Stimulated activated CD8-positive, alpha-beta memory T cell treated with anti-CD3 and anti-CD28 coated beads, Interleukin-7, amount 100 ng/mL, for 1 hour (primary cell): ENCODE measurements at places on chromosomes 6 and 20.
A peak's percentile ranks its signal among the peaks of the same experiment; 100 is the strongest.

GRCh38 chr6:154276810-154277628 lies 79.6 kb downstream of the IPCEF1 start:
- DNase-seq: no peak

- no peak for DNase-seq
Measured at GRCh38 chr6:70708448-70708847, 40.8 kb downstream of the SMAP1 start.

DNA sequence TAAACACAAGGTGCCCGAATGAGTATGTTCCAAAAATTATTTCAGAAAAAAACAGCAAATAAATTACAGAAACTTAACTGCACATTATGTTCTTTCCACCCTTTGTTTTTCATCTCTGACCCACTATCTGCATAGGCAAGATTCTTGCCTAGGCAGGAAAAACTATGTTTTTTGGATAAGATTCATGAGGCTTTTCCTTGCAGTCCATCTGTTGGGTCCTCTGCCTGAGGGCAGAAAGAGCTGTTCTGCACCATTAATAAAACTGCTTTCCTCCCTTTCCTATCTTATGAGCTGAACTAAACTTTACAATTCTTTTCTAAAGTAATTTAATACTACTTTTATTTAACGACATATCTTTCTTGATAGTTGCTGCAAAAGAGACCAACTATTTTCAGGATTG lies 21.1 kb downstream of the ENPP1 start:
- no peak for DNase-seq

GRCh38 chr6:116083052-116083451 lies 17.6 kb upstream of the NT5DC1 start:
- DNase-seq: no peak

GRCh38 chr20:5836569-5836968 lies 86.4 kb downstream of the SHLD1 start:
- DNase-seq: no peak

- no peak for DNase-seq
Measured at GRCh38 chr20:63748934-63749270, 9.3 kb downstream of the SLC2A4RG start.

- DNase-seq: no peak
Measured at GRCh38 chr6:144314003-144314485, 28.9 kb downstream of the UTRN start.

DNA sequence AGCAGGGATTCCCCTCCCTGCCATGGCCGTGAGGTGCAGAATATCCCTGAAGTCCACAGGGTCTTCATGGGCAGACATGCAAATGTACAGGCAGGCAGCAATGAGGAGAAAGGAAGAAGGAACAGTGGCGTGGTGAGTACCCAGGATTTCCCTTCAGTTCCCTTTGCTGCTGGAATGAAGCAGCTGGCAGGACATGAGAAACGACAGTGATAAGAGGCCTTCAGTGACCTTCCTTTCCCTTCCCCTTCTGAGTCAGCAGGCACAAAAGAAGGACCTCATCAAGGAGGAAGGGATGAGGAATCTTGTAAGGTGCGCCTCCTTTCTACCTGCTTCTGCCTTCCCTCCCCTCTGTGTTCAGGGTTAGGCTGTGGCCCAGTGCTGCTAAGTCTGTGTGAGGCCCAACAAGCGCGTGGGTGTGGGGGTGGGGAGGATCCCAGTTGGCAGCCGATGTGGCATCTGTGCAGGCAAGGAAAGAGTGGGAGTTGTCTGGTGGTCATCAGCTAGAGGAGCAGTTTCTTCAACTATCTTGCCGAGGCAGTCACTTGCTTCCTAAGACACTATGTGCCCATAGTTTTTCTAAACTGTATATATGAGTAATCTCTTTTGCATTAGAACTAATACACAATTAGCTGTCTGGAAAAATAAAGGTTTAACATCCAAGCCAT lies 29.5 kb upstream of the FBXO9 start:
- DNase-seq: no peak

DNA sequence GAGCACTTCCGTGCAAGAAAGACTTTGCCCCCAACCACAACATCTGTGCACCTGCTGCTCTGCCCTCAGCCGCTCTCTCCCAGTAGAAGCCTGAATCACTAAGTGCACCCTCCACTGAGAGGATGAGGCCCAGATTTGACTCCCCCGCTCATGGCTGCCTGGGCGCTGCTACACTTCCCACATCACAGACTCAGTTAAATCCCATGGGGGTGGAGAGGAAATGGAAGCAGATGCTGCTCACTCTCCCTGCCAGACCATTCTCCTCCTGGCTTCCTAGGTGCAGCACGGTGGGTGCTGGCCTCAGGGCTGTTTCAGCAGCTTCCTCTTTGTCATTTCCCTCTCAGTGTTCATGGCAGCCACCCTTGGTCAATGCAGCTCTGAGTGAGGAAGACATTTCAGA lies 4.8 kb downstream of the CST5 start:
- no peak for DNase-seq

GRCh38 chr6:102812242-102812641 lies 1418.7 kb downstream of the GRIK2 start:
- DNase-seq: no peak

GRCh38 chr6:26241033-26241895 lies 123.7 kb upstream of the BTN3A2 start:
- no peak for DNase-seq

DNA sequence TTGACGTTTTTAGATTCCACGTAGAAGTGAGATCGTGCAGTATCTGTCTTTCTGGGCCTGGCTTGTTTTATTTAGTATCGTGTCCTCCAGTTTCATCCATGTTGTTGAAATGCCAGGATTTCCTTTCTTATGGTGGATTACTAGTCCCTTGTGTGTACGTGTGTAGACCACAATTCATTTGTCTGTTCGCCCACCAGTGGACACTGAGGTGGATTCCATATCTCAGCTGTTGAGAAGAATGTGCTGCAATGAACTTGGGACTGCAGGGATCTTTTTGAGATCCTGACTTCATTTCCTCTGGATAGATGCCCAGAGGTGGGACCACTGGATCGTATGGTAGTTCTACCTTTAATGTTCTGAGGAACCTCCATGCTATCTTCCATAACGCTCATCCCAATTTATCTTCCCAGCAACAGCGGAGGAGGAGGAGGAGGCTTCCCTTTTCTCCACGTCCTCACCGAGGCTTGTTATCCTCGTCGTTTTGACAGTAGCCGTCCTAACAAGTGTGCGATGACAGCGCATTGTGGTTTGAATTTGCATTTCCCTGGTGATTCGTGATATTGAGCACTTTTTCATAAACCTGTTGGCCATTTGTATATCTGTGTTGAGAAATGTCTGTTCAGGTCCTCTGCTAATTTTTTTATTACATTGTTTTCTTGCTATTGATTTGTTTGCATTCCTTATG lies 62.4 kb downstream of the CDH4 start:
- no peak for DNase-seq

DNA sequence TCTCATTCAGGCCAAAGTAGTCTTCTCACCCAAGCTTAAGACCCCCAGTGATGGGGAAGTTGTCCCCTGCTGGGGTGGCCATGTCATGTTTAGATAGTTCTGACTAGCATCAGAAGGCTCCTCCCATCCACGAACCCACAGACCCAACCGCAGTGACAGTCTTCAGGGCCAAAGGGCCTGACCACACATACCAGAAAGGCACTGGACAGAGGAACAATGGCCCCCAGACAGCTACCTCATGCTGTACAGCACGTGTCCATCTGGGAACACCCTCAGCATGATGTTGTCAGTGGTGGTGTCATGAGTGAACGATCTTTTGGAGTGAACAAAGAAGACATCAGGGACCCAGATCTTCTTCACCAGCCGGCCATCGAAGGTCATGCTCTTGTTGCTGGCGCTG lies 46.3 kb downstream of the GABRR2 start:
- DNase-seq: no peak

GRCh38 chr6:136014454-136015437 lies 163.2 kb downstream of the PDE7B start:
- no peak for DNase-seq

DNA sequence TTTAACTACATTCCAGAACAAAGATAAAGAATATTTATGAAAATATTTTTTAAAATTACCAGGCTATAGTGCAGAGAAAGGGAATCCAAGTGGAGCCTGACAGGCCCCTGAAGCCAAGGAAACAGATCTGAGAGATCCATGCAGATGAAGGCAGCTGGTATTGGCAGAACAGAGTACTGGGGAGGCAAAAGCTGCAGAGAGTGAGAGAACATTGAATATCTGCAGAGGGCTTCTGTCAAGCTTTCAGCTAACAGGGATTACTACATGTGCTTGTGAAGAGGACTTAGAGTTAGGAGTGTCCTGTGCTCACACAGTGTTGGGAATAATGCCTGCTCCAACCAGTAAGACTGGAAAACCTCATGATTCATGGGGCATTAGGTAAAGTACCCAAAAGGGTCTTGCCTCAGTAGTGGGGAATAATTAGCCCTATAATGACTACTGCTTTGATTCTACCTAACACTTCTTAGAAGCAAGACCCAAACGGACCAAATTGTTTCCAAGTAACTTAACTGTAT lies 657.2 kb downstream of the DHX35 start:
- no peak for DNase-seq

- DNase-seq: no peak
Measured at GRCh38 chr6:89792881-89793280, 26.7 kb downstream of the MDN1 start.

GRCh38 chr20:56624786-56625681 lies 4.1 kb upstream of the TFAP2C start:
- no peak for DNase-seq

DNA sequence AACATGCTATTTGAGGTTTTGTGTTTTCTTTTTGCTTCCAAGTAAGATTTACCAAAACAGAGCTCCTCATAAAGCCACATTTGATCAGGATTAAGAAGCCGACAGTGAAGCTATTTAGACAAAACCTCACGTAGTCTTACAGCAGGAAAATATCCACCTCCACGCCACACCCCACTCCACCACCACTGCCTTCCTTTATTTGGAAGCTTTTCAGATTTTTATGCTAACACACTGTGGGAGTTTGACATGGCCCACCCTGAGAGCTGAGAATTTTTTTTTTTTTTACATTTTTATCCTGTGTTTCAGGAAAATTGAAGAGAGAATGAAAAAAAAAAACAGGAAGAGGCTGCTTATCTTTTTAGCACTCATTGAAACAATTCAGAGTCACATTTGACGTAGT lies 104.8 kb upstream of the MC3R start:
- DNase-seq: no peak

GRCh38 chr6:138403324-138403800 lies 661 bp upstream of the HEBP2 start:
- no peak for DNase-seq

DNA sequence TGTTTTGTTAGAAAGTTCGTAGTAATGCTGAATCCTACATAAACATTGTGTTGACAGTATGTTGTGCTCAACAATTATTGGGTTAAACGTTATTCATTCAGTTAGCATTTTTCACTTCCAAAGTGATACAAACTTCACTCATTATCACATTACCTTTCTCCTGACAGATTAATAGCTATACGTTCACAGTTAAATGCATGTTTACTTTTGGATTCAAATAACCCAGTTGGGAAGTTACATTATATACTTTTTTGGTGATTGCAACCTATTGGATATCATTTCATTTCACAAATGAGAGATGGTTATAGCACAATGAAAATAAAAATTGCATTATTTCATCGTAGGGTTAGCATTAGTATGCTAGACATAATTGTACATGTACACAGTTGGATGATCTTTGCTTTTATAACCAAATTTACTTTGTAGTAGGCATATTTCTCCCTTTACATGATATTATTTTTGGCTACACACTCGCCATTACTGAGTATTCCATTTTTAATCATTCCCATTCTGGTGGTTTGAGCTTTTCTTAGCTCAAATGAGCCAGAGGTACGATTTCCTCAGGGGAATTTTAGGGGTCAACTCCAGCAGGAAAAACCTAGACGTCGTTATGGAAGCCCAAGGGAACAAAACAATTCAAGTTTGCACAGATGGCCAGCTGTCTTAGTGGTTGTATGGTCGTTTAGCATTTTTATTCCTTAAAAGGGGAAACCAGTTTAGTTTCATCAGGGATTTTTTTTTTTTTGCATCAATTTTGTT lies 2.1 kb upstream of the HIVEP1 start:
- DNase-seq: no peak

DNA sequence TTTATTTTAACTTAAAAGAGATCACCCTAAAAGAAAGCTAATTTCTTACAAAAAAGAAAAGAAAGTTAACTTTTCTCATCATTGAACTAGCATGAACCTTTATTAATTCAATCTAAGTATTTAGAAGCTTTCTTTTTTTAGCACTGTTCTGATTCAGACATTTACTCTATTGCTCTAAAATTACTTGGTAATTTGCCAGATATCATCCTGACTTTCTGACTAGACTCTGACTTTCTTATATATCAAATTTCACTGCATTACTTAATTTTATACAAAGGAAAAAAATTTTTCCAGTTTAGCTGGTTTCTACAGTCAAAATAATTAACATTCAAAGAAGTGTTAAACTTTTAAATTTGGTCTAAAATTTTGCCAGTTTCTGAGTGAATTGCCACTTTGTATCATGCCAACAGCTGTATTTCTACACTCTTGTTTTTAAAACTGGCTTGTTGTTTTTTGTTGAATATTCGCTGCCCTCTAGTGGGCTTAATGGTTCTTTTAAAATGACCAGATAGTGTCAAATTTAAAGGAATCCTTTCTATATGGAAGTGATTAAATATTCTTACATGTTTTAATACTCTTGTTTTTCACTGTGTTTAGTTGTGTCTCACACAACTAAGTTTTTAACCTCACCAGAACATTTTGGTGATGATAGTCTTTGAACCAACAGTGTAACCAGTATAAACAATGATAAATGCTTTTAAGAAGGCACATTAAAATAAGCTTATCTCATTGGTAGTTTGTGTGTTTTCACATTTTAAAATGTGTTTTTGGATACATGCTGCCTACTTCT lies 102.0 kb downstream of the POPDC3 start:
- no peak for DNase-seq

DNA sequence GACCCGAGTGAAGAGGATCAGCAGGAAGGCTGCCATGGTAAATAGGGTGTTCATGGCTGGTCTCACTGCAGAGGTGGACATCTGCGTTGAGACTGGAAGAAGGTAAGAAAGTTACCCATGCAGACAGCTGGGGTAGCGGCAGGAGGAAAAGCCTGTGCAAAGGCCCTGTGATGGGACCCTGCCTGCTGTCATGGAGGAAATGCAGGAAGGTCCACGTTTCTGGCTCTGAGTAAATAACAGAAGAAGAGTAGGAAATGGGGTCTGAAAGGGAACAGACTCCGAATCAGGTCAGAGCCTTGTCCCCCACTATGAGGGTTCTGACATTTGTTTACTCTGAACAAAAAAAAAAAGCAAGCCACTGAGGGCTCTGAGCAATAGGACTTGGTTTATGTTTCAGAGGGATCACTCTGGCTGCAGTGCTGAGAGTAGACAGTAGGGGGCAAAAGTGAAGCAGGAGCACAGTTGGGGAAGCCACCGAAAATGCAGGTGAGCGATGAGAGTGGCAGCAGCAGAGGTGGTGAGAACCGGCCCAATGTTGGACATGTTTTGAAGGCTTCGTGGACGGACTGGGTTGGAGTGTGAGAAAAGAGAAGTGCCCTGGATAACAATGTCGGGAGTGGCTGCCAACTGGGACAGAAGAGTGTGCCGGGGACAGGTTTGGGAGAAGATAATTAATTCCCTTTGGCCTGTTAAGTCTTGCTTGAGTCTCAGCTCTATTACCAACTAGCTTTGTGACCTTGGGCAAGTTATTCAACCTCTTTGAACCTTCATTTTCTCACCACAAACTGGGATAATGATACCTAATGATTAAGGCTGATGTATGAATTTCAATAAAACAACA lies 57.9 kb upstream of the MAP7 start:
- peak; percentile 36 for DNase-seq

GRCh38 chr6:127069659-127070279 lies 48.7 kb upstream of the RSPO3 start:
- DNase-seq: no peak
